ENCODE measurements at places on chromosomes 7 and 10.

DNA sequence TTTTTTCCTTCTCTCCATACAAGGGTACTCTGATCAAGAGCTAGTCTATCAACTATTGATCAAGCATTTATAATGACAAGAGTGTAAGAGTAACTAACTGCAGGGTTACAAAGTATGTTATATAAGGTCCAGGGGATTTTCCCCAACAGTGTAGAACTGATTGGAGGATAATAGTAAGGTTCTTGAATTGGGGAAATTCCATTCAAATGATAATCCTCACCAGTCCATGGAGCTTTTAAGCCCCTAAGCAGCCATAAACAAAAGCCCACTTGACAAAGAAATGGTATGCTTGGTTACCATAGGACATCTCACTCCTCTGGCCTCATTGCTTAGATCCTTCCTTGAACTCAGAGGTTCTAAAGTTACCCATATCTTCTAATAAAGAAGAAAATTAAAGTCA lies 8.2 kb downstream of the YME1L1 start:
- DNase-seq = no peak

- no peak for DNase-seq
These were observed 880 bp upstream of the ELN start for GRCh38 chr7:74026903-74027682.

DNA sequence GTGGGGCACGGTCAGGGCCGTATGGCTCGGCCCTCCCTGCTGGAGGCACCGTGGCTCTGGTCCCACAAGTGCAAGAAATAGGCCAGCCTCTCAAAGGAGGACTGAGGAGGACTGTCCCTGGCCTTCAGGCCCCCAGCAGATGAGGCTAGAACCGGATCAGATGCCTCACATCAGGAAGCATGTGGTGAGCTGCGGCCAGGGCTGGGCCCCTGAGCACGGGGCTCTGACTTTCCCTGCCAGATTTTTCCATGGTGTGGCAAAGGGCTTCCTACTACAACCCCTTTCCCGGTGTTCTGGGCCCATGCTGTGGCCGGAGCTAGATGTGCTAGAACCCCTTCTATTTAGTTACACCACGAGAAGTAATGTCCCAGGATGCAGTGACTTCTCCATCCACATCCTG lies 100.4 kb downstream of the TCERG1L start:
- DNase-seq = no peak

GRCh38 chr7:105810556-105810955 lies 65.8 kb downstream of the ATXN7L1 start:
- DNase-seq = no peak

- no peak for DNase-seq
These were observed 136.0 kb upstream of the WDR11 start for GRCh38 chr10:120715171-120715570.

GRCh38 chr7:140404565-140405065 lies 757 bp downstream of the RAB19 start:
- no peak for DNase-seq

GRCh38 chr10:131059881-131060280 lies 251.6 kb downstream of the TCERG1L start:
- DNase-seq = no peak

GRCh38 chr7:117283779-117284178 lies 39.1 kb downstream of the WNT2 start:
- no peak for DNase-seq

DNA sequence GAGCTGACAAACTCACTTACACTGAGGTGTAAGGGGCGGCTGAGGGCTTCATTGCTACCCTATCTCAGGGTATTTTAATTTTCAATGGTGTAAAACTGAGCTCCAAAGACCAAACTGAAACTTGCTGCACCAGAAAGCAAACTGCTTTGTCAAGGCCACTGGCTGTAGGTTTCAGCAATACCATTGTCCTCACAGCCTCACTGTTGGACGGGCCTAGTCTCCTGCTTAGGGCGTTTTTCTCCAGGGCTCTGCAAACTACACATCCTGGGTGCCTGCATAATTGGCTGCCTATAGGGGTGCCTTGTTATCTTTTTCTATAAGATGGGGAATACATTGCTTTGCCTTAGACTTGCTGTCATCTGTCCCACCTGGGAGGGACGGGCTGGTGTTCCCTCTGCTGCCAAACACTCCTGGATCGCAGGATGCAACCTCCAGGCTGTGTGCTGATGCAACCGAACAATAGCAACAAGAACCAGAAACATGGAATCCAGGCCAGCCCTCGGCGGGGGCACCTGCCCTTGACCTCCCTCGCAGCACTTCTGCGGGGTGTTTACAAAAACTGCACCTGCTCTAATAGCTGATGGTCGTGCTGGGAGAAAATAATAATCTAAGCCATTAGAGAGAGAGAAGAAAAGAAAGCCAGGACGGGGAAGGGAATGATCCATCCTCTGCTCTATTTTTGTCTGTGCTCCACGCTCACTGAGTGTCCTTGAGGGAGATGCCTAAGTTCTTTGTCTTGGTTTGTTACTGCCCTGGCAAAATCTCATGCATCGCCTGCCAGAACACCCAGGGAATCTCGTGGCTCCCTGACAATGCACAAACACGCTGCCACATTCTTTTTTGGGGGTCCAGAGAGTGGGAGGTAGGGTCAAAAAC lies 104.5 kb downstream of the GALNT17 start:
- DNase-seq = no peak

GRCh38 chr7:27619492-27619891 lies 43.2 kb downstream of the HIBADH start:
- DNase-seq = no peak

DNA sequence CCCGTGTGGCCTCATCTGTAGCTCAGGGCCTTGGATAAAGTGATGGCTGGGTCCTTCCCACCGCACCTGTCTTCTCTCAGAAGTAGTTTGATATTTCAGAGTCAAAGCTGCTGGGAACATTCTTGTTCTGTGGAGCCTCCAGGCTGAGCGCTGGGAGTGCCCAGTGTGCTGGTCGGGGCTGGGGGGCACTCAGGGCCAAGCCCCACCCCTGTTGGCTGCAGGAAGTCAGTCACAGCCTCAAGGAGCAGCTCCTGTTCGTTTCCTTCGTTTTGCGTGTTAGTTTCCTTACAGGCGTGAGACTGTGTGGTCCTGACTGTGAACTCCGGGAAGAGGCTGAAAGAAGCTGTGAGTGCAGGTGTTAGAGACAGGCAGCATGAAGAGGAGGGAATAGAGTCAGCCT lies 33.2 kb downstream of the POR start:
- no peak for DNase-seq

DNA sequence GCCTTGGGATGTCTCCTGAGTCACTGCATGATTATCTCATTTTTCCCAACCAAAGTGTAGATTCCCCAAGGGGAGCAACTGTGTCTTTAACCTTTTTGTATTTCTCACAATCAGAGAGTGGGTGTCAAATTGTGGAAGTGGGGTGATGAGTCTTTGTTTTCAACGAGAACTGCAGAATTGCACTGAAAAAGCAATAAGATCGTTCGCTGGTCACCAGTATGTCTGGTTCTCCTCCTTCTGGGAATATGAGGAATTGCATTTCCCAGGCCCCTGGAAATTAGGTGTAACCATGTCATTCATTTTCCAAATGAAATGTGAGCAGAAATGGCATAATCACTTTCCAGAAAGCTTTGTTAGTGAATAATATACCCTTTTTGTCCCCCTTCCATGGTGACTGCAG lies 326.9 kb downstream of the GPAM start:
- no peak for DNase-seq

GRCh38 chr7:117828825-117829224 lies 44.4 kb downstream of the CTTNBP2 start:
- DNase-seq = no peak

- no peak for DNase-seq
These were observed 98.7 kb upstream of the MBL2 start for GRCh38 chr10:52871191-52871843.

- no peak for DNase-seq
These were observed 478 bp upstream of the ZNF22 start for GRCh38 chr10:45000138-45000751.

- DNase-seq = no peak
These were observed 67.8 kb downstream of the EMX2 start for GRCh38 chr10:117610321-117610720.

DNA sequence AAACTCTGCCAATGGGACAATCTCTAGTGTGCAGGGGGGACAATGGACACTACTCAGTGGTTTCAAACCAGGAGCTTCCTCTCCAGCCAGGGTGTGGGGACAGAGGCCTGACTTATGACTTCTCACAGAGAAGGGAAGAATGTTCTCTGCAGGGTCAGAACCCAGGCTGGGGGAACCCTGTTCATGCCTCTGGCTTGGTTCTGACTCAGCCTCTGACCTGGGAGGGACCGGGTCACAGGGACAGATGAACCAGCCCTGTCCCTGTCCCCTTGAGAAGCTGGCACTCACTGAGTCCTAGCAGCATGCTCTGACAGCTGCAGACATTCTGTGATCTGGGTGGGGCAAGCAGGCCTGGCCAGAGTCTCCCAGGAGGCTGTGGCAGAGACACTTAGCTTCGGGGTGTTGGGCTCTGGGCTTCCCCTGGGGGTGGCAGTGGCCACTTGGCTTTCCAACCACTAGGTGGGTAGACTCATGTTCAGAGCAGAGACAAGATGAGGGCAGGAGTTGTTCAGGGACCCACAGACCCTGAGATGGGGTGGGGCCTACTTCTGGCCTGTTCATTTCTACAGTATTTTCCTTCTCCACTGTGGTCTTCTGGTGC lies 13.6 kb downstream of the TSPAN15 start:
- DNase-seq = no peak

DNA sequence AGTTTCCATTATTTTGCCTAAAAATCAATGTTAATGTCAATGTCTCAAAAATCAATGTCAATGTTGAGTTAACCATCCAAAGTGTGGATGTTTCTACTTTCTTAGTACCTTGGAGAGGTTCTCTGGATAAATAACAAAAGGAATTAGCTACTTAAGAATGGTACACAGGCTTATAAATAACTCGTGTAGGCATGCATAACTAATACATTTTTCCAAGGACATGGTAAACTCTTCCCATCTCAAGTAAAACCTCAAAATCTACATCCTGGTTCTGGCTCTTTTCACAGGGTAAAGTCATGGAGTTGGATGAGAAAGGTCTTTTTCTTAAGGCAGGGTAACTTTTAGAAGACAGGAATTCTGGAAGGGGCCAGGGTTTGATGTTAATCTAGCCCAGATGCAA lies 59.9 kb downstream of the CAV1 start:
- no peak for DNase-seq

DNA sequence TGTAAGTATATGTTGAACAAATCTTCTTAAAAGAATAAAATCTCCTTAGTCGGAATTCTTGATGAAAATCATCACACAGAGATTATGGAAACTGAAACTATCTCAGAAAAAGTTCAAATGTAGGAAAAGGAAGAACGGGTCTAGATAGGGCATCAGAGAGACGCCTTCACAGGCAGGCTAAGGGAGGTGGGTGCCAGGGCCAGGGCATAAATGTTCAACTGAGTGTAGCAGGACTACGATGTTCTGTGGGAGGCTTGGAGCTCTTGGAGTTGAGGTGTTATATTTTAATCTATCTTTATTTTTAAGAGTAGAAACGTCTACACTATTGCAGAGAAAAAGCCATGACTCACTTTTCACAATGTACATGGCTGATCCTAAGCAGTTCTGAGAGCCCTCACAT lies 101.2 kb downstream of the RSU1 start:
- no peak for DNase-seq

DNA sequence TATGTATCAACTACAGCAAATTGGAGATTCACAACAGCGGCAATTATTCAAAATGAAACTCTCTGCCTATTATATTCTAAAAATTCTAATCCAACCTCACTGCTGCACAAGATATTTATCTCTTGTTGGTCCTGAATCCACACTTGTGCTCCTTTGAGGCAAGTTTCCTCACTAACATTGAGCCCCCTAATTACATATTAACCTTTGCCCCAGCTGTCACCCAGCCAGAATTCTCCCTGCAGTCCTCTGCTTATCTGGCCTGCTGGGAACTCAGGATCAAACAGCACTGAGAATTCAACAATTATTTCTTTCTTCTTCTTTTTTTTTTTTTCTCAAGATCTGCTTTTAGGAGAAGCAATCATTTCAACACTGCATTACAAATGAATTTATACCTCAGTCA lies 21.5 kb upstream of the PLAC9 start:
- DNase-seq = no peak

DNA sequence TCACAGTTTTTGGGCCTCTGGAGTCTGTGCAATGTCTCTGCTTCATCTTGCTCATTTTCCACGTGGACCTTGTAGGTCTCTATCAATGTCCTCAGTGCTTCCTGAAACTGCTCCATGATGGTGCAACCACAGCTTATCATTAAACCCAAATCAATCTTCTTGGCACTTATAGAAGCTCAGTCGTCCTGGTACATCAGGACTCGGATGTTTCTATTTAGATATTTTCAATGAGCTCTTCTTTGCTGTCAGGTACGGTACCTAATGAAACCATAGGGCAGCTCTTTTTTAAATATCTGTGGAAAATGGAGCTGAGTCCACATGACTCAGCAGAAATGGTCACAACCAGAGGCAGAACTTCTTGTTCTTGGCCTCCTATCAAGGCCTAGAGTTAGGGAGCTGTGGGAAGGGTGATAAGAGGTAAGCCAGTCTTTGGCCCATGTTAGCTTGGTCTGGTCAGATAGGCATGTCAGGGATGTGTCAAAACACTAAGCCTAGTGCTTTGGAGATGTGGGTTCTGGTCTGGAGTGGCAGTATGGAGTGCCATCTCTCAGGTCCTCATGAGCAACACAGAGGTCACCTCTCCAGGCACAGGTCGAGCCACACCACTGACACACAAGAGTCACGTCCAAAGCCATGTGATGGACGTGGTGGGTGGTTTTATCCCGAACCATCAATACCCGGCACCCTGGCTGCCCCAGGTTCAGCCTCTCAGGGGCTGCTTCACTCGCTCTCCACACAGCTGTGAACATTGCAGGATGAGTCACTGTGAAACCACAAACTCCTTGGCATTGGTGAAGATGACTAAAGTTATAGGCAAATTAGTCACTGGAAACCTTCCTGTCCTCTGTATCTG lies 87.0 kb downstream of the TBXAS1 start:
- DNase-seq = no peak

All from NCI-H1417 treated with DMSO at 0.1 percent for 48 hours (cell line).